Activated CD4-positive, alpha-beta T cell treated with anti-CD3 and anti-CD28 coated beads for 1 hour (primary cell): ENCODE measurements at places on chromosomes 12 and 14.

DNA sequence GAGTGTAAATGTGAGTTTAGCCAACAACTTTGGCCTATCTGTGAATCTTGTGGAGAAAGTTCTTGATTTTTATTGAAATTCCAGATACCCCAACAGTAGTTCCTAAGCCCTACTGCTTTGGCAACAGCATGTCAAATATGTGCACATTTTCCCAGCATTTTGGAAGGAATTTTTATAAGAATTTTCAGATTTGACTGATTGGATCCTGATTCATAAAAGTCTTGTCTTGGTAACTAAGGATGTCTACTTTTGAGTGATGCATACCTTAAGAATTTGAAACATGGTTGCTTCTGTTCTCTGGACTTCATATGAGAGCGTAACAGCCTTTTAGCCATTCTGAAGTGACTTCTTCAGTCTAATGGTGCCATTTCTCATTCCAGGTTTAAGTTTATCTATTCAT, 106.7 kb downstream of the ANO4 start:
- no peak for DNase-seq

- no peak for DNase-seq
These were observed 19.7 kb upstream of the PLEKHD1 start for GRCh38 chr14:69464829-69465228.

GRCh38 chr14:68968051-68968450, 11.1 kb downstream of the ACTN1 start:
- peak; percentile 63 for DNase-seq

- peak; percentile 65 for DNase-seq
These were observed 36.7 kb downstream of the TMBIM6 start for GRCh38 chr12:49777800-49778748.

DNA sequence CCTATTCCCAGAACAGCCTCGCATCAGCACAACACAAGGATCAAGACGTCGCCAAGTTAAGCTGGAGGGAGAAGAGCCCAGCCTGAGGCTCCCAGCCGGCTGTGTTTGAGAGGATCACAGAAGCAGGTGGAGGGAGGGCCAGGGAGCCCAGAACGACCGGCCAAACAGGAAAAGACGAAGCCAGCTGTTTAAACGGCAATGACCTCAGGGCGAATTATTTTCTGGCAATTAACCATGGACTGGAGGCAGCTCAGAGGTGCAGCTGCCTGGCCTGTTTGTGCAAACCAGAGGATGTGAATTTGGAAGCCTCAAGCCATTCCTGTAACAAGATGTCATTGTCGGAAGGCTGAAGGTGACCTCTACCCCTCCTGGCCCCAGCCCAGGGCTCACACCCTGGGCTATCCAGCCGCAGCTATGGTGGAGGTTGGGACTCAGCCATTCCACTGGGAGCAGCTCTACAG, 175.8 kb upstream of the PRMT8 start:
- DNase-seq, result no peak

DNA sequence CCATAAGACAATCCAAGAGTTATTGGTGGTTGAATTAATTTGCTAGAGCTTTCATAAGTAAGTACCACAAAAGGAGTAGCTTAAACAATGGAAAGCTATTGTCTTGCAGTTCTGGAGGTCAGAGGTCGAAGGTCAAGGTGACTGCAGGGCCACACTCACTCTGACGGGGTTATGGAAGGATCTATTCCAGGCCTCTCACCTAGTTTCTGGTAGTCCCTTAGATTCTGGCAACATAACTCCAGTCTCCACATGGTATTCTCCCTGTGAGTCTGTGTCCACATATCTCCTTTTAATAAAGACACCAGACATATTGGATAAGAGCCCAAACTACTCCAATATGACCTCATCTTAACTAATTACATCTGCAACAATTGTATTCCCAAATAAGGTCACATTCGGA, 273.4 kb downstream of the FOXN3 start:
- no peak for DNase-seq

DNA sequence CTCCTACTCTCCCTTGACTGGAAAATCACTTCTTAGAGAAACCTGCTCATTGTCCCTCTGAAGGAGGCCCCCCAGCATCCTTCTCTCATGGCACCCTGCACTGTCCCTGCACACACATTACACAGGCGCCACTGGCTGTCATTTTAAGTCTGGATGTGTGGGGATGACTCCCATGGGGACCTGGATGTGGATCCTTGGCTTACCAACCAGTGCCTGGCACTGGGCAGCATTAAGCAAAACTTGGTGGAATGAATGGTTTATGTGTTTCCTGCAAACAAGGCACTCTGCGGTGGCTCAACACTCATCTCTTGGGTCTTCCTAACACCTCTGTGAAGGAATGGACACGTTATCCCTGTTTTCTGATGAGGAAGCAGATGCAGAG, 162.4 kb downstream of the RBM19 start:
- DNase-seq, result no peak

GRCh38 chr12:63164911-63165310, 13.9 kb upstream of the AVPR1A start:
- DNase-seq, result no peak

DNA sequence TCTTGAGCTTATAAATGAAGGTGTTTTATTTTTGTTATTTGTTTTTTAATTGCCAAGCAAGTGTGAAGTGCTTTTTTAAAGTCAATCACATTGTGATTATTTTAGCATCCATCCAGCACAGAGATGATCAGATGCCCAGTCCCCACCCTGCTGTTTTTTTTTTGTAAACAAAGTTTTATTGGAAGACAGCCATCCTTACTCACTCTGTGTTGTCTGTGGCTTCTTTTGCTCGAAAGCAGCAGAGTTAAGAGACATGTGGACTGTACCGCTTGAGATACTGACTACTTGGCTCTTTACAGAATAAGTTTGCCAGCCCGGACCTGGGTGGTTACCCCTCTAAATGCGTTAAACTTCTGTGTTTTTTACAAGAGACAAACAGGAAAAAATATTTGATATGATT, 30.9 kb upstream of the AMN start:
- no peak for DNase-seq

- no peak for DNase-seq
These were observed 22.1 kb downstream of the LGMN start for GRCh38 chr14:92726135-92726932.

DNA sequence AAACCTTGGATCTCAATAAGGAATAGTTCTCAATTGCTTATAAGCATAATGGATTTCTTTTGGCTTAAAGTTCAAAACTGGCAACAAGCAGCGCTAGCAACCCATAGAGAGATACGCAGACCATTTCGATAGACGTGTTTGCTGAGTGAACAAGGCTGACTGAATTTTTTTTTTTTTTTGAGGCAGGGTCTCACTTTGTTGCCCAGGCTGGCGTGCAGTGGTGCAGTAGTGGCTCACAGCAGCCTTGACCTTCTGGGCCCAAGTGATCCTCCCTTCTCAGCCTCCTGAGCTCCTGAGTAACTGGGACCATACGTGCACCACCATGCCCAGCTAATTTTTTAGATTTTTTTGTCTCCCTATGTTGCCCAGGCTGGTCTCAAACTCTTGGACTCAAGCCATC, 1.4 kb upstream of the AKAP5 start:
- DNase-seq, result no peak

DNA sequence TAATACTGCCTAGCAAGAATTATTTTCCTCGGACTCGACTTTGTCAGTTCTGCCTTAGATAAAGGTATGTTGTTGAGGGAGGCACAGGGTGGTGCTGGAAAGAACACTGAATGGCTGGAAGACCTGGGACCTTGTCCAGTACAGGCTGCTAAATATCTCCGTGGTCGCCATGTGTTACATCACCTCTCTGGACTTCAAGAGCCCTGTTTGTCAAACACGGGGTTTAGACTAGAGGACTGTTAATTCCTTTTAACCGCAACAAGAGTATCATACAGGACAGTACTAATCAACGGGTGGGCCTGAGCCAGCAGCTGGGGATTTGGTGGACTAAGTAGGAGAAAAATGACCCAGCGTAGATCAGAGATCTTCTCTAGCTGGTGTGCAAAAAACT, 476.3 kb downstream of the LRIG3 start:
- no peak for DNase-seq
